ENCODE measurements at places on chromosomes 6 and 20.

DNA sequence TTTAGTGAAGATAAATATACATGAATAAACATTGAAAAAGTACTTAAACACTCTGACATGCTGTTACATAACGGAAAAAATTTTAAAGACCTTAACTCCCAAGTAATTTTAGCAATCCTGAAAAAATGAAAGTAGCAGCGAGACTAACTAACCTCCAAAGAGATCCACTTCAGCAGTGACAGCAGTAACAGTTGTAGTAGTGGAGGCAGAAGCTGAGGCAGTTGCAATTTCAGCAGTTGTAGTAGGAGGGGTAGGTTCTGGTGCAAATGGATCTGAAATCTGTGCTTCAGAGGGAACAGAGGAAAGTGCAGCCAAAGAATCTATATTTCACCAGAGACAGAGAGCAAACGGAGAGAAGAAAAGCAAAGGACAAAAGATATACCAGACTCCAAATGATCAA, 88.8 kb downstream of the PRSS35 start:
- no peak overlapping the region for H3K4me3 ChIP-seq
- no peak overlapping the region for H3K27ac ChIP-seq
- H3K27me3 ChIP-seq: no peaks in the 10 kb centered on the region

GRCh38 chr6:54284161-54284860, 23.9 kb upstream of the TINAG start:
- no peaks in the 10 kb centered on the region for H3K4me1 ChIP-seq
- no peak for DNase-seq
- no peak overlapping the region for H3K4me3 ChIP-seq
- no peak overlapping the region for H3K27ac ChIP-seq
- H3K27me3 ChIP-seq: no peaks in the 10 kb centered on the region

GRCh38 chr6:110593637-110594036, 117.2 kb upstream of the SLC22A16 start:
- no peaks in the 10 kb centered on the region for H3K4me1 ChIP-seq
- H3K4me3 ChIP-seq: no peak overlapping the region
- no peak overlapping the region for H3K27ac ChIP-seq
- no peaks in the 10 kb centered on the region for H3K27me3 ChIP-seq
- DNase-seq: no peak
- no peaks in the 10 kb centered on the region for H3K36me3 ChIP-seq

GRCh38 chr6:27234576-27234975, 12.9 kb upstream of the PRSS16 start:
- H3K27me3 ChIP-seq: peaks cover 24% of the 10 kb centered on the region
- no peak overlapping the region for H3K27ac ChIP-seq
- no peak for DNase-seq
- H3K36me3 ChIP-seq: no peaks in the 10 kb centered on the region
- H3K4me3 ChIP-seq: no peak overlapping the region
- H3K4me1 ChIP-seq: peaks cover 16% of the 10 kb centered on the region

GRCh38 chr6:100342830-100343229, 121.9 kb downstream of the SIM1 start:
- no peaks in the 10 kb centered on the region for H3K27me3 ChIP-seq
- H3K4me1 ChIP-seq: no peaks in the 10 kb centered on the region
- no peak for DNase-seq
- no peak overlapping the region for H3K27ac ChIP-seq

DNA sequence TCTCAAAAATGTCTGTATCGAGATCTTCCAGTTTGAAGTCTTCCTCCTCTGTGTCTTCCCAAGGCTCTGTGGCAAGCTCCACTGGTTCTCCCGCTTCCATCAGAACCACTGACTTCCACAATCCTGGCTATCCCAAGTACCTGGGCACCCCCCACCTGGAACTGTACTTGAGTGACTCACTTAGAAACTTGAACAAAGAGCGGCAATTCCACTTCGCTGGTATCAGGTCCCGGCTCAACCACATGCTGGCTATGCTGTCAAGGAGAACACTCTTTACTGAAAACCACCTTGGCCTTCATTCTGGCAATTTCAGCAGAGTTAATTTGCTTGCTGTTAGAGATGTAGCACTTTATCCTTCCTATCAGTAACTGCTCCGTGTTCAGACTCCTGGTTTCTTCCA, 10.0 kb upstream of the DHX35 start:
- no peak overlapping the region for H3K4me3 ChIP-seq
- H3K4me1 ChIP-seq: no peaks in the 10 kb centered on the region
- no peaks in the 10 kb centered on the region for H3K27me3 ChIP-seq
- no peak for DNase-seq

GRCh38 chr6:71388068-71388744, 99.6 kb downstream of the OGFRL1 start:
- no peaks in the 10 kb centered on the region for H3K27me3 ChIP-seq
- H3K27ac ChIP-seq: no peak overlapping the region
- H3K36me3 ChIP-seq: no peaks in the 10 kb centered on the region
- H3K4me1 ChIP-seq: no peaks in the 10 kb centered on the region

- H3K27ac ChIP-seq: no peak overlapping the region
- H3K36me3 ChIP-seq: no peaks in the 10 kb centered on the region
- DNase-seq: no peak
These were observed 21.3 kb downstream of the PLCB1 start for GRCh38 chr20:8153281-8153908.

DNA sequence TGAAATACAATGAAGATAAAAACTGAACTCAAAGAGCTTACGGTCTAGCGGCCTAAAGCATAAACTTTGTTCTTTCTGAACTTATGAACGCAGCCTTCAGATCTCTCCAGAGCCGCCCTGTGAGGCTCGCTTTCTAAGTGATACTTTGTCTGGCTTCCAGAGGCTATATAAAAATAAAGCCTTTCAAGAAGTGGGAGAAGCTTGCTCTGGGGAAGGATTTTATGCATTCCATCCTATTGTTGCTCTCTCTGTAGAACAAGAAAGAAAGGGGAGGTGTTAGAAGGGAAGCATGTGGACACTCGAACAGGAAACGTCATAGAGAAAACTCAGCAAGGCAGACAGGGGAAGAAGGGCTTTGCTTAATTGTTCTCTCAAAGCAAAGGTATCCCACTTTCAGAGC, 77.0 kb downstream of the TBX18 start:
- no peak for DNase-seq
- no peaks in the 10 kb centered on the region for H3K4me1 ChIP-seq
- H3K36me3 ChIP-seq: no peaks in the 10 kb centered on the region
- H3K27ac ChIP-seq: no peak overlapping the region
- H3K4me3 ChIP-seq: no peak overlapping the region

DNA sequence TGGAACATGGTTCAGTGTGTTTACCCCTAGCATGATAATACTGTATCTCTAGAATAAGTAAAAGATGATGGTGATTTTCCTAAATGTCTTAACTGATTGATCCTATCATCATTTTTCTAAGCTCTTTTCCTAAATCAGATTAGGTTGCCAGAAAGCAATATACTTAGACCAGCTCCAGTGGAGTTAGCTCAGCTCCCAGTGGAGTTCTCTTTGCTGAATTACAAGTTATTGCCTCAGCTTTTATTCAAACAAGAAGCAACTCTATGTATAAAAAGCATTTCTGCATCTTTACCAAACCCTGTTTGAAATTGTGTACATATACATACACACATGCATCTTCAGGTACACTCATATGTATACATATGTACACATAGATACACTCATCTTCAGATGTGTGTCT, 44.9 kb downstream of the SNX9 start:
- H3K36me3 ChIP-seq: peaks cover 8% of the 10 kb centered on the region
- no peak overlapping the region for H3K27ac ChIP-seq
- peaks cover 2% of the 10 kb centered on the region for H3K4me1 ChIP-seq
- no peaks in the 10 kb centered on the region for H3K27me3 ChIP-seq

DNA sequence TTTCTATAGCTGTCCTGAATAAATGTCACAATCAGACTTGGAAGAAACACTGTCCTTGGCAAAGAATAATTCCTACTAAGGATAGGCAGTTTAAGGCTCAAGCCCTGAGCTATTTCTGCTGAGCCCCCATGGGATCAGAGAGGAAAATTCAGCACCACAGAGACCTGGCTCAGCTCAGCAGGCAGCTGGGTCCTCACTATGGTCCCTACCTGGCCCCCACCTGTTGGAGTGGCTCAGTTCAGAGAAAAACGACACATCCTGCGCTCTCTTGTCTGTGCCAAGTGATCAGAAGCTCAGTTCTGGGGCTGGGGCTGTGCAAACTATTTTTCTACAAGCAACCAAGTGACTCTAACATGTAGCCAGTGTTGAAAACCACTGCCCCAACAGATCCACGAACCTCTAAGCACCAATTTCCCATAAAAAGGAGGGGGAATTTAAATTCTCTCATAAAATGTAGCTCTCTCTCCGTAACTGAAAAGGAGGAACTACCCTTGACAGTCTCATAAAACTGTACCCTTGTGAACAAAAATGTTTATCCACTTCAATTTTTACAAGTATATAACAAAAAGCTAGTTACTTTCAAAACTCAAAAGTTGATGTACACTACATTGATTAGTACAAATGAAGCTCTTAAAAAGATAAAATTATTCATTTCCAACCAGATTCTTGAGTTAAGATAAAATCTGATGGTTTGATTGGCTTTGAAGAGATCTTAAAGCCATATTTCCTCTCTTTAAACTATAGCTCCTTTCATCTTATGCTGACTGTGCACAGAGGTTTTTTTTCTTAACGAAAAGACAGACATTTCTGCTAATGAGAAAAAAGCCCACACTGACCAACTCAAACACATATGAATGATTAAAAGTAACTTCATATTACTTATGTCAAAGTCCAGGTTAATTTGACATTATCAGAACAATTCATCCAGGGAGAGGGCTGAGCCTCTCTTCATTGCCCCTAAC, 52.0 kb downstream of the KIF13A start:
- H3K4me1 ChIP-seq: no peaks in the 10 kb centered on the region
- no peak for DNase-seq
- H3K27me3 ChIP-seq: no peaks in the 10 kb centered on the region
- H3K36me3 ChIP-seq: no peaks in the 10 kb centered on the region
- no peak overlapping the region for H3K4me3 ChIP-seq

GRCh38 chr6:99603421-99604165, 3.0 kb upstream of the PRDM13 start:
- DNase-seq: peak; percentile 43
- peak overlapping the region; percentile 41 for H3K4me3 ChIP-seq
- peaks cover 50% of the 10 kb centered on the region for H3K27me3 ChIP-seq
- no peaks in the 10 kb centered on the region for H3K36me3 ChIP-seq
- peaks cover 50% of the 10 kb centered on the region for H3K4me1 ChIP-seq
